ENCODE measurements at places on chromosomes 1 and 21.

GRCh38 chr1:225453797-225454648, 26.2 kb upstream of the LBR start:
- no peak for DNase-seq

- no peak for DNase-seq
Measured at GRCh38 chr1:109788695-109789521, 25.2 kb upstream of the EPS8L3 start.

DNA sequence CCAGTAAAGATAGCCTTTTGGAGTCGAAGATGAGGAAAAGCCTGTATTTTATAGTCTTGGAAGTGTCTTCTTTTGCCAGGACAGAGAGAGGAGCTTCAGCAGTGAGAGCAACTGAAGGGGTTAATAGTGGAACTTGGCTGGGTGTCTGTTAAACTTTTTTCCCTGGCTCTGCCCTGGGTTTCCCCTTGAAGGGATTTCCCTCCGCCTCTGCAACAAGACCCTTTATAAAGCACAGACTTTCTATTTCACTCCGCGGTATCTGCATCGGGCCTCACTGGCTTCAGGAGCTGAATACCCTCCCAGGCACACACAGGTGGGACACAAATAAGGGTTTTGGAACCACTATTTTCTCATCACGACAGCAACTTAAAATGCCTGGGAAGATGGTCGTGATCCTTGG, at the start of gene VCAM1:
VCAM1 (plus strand) TSS at position 253 of the 400 bp plus-strand sequence; CDS start at position 372, 119 bp downstream.
- no peak for DNase-seq

DNA sequence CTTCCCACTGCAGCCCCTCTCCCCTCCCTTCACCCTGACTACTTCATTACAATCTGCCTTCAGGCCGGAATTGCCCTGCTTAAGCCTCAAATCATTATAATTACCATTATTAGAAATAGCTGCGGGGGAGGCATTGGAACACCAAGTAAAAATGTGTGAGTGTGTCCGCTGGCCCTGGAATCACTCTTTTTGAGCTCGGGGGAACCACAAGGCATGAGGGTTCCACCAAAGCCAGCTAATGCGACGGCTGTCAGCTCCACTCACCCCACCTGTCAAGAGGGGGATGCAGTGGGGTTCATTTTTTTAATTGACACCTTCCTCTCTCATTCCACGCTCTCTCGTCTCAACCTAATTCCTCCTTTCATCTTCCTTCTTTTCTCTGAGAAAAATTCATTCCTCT, 177.2 kb downstream of the PBX1 start:
- DNase-seq, result no peak

- no peak for DNase-seq
Measured at GRCh38 chr1:46030876-46031660, 101.4 kb downstream of the PIK3R3 start.

GRCh38 chr21:46604975-46605766, at the start of gene S100B:
Gene S100B, minus strand, starts transcription at chr21:46605082. Its CDS starts 2,667 bp downstream, at chr21:46602415.
- no peak for DNase-seq

DNA sequence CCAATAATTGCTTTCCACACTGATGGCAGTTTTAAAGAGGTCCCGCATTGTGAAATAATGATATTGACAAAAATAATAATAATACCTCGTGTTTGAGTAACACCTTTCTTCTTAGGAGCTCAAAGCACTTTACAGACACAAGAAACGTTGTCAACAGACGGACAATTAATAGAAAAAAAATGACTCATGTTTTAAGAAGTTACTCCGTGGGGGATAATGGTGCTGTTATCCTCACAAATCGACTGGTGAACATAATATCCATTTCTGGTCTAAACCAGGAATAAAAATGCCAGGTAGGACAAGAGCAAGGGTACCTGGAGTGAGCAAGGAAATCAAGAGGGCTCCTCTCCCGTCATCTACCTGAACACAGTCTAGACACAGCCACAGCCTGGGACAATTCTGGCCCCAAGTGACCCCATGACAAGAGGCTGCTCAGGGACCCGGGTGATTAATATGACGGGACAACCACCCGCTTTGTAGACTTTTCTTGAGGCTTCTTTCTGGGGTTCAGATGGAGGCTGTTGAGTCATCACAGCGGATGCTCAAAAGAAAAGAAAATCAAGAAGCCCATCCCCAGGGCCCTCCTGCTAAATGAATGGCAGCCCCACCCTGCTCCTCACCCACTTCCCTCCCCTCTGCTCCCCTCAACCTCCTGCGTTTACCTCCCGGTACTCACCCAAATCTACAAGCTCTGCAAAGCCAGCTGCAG, 146.2 kb upstream of the IRF2BP2 start:
- DNase-seq, result no peak

GRCh38 chr21:25406887-25407579, 200.2 kb downstream of the MRPL39 start:
- DNase-seq, result no peak

GRCh38 chr1:25668931-25669573, 52.5 kb downstream of the MAN1C1 start:
- no peak for DNase-seq

- no peak for DNase-seq
Measured at GRCh38 chr1:174777262-174777661, 222.5 kb upstream of the CACYBP start.

DNA sequence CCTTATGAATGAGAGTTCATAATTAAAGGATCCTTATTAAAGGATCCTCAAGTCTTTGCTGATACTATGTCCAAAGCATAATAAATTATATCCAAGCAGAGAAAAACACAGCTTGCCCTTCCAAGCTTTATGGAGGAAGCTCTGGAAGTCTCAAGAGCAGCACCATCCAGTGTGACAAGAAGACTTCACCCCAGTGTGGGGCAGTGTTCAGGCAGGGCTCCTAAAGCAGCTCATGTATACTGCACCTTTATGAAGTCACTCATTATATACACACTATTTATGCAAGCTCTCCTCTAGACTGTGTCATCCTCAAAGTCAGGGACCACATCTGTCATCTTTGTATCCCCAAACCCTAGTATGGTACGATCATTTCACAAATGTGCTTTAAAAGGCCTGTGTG, 11.9 kb upstream of the CCN1 start:
- no peak for DNase-seq

DNA sequence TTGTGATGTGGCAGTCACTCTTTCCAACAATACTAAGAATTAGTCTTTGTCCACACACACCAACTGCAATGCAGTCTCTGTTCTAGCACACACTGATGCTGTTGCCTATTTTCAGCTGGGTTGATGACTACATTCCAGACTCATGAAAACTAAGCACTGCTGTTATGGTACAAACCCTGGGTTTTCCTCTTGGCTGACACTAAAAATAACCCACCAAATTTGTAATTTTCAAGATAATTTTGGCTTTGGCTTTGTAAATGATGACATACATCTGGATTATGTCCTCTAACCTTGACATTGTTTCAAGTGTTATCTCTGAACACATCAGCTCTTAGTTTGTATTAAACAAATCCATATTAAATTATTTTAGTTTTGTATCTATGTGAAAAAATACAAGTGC, 444.8 kb downstream of the PTPRC start:
- DNase-seq, result no peak

DNA sequence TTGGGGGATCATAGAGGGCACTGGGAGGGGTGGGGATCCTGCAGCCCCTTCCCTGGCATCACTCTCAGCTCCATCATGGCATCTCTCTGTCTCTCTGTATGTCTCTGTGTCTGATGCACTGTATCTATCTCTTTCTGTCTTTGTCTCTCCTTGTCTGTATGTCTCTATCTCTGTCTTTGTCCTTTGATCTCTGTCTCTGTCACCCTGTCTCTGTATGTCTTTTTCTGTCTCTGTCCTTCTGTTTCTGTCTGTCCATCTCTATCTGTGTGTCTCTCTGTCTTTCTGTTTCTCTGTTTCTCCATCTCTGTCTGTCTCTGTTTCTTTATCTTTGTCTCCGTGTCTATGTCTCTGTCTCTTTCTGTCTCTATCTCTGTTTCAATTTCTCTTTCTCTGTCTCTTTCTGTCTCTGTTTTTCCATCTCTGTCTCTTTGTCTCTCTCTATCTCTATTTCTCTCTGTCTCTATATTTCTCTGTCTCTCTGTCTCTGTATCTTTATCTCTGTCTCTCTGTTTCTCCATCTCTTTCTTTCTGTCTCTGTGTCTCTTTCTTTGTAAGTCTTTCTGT, 56.4 kb downstream of the TRIM11 start:
- no peak for DNase-seq

- DNase-seq, result no peak
Measured at GRCh38 chr1:168970926-168971659, 135.4 kb upstream of the ATP1B1 start.

- DNase-seq, result no peak
Measured at GRCh38 chr21:43886565-43886964, 21.5 kb downstream of the AGPAT3 start.

DNA sequence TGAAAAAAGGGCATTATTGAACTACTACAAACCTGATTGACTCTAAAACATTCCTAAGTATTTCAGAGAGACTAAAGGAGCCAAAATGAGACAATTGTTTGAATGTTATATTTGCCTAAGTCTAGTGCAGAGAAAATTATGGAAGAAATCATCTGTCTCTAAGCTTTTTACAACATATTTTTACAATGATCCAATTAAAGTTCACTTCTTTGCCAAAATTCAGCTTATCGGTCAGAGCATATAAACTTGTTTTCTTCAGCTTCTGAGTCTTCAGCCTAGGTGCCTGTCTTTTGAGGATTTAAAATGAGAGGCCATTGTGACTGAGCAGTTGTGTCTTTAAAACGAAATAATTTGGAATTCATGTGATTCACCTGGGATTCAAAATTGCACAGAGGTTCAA, 181.2 kb upstream of the SGIP1 start:
- DNase-seq, result no peak

DNA sequence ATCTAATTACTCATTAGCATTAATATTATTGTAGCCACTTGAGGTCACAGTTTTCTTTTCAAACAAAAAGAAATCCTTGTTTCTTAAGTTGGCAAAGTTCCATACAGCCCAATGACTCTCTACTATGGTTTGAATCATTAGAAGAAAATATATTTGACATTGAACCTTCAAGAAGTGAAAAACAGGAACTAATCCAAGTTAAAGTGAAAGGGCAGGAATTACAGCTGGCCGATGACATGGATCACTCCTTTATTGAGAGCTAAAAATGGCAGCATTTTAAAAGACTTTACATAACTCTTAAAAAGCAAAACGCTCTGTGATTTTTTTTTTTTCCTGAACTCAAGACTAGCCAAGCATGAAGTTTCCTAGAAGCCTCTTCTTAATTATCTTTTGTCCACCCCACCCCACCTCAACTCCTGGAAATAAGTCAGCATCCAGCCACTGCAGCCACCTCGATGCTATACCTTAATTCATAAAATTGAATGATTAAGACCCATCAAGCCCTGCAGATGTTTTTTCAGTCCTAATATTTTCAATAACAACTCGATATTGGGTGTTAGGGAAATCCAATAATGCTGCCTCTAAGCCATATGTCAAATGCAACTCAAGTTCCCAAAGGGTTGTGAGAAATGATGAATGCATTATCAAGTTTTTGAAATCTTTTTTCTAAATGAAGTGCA, 323.1 kb downstream of the HHIPL2 start:
- no peak for DNase-seq

GRCh38 chr1:181514298-181515290, 31.3 kb downstream of the CACNA1E start:
- DNase-seq, result no peak

- DNase-seq, result no peak
Measured at GRCh38 chr1:8111560-8111959, 85.5 kb upstream of the ERRFI1 start.

- no peak for DNase-seq
Measured at GRCh38 chr1:81819613-81820012, 18.9 kb downstream of the ADGRL2 start.

- DNase-seq, result no peak
Measured at GRCh38 chr21:44758781-44759627, 42.6 kb downstream of the UBE2G2 start.

- no peak for DNase-seq
Measured at GRCh38 chr1:212656730-212657129, 42.9 kb downstream of the BATF3 start.

- DNase-seq, result no peak
Measured at GRCh38 chr21:37208741-37209225, 58.4 kb downstream of the VPS26C start.

Measured in stimulated activated CD4-positive, alpha-beta T cell treated with anti-CD3 and anti-CD28 coated beads, Interleukin-4, amount 100 ng/mL, for 1 hour (primary cell).